ENCODE measurements at places on chromosomes 2 and 18.

GRCh38 chr2:112183327-112184025 lies 45.3 kb downstream of the FBLN7 start:
- no peak for DNase-seq

- no peak for DNase-seq
Observed at GRCh38 chr2:70549962-70550361, 3.7 kb downstream of the TGFA start.

DNA sequence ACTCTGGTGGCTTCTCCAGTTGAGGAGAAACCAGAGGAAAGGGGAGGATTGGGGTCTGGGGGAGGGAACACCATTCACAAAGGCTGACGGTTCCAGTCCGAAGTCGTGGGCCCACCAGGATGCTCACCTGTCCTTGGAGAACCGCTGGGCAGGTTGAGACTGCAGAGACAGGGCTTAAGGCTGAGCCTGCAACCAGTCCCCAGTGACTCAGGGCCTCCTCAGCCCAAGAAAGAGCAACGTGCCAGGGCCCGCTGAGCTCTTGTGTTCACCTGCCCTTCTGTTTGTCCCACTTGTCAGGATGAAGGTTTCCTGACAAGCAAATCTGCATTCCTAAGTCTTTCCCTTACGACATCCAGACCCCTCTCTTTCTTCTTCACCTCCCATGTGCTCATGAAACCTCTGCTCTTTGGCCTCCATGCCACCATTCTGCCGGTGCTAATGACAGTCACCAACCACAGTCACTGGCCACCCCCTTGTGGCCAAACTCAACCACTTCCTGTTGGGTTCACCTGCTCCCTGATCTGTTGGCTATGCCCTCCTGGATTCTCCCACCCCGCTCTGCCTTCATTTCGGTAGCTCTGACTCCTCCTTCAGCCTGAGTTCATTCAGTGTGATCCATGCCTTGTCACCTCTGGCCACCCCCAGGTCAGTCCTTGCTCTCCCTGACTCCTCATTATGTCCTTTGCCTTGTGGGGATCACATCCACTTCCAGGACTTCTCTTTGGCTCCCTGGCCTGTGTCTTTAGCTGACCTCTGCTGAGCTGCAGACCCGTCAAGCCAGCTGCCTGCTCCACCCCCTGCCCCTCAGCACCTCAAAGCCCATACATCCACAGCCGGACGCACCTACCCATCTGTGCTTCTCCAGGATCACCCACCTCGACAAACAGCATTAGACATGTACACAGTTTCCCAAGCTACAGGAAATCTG lies 17.6 kb downstream of the EMX1 start:
- DNase-seq = no peak

- no peak for DNase-seq
Observed at GRCh38 chr2:70596293-70596692, 42.7 kb upstream of the TGFA start.

DNA sequence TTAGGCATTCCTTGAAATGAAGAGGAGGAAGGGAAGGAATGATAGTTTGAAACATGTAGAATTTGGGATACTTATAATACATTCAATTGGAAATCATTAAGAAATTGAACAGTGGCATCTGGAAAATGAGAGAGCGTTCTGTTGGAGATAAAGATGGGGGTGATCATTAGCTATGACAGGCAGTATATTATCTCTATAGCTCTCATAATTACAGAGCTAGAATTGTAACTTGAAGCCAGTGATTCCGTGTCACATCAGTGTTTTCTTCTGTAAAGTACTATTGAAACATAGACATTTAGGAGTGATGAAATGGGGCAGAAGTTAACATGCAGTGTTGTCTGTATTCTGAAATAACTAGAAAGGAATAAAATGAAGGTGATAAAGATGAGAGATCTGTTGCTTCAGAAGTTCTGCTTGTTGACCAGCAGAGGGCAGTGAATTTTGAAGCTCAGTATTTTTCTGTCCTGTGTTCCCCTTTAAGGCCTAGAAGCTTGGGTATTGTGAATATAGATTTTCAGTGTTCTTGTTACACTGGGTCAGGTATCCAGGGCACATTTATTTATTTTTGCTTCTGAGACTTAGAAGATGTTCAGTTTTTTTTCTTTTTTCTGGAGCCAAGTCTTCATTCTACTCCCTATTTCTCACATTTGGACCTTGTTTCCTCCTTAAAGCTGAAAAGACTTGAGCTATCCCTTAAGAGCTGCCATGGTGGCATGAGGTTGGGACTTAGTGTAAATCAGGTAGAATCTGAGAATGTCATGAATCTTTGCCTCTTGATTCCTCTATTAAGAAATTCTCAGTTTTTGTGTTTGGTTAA lies 157.4 kb downstream of the TAF4B start:
- DNase-seq = no peak

- no peak for DNase-seq
Observed at GRCh38 chr18:24185805-24186204, 46.9 kb downstream of the CABYR start.

DNA sequence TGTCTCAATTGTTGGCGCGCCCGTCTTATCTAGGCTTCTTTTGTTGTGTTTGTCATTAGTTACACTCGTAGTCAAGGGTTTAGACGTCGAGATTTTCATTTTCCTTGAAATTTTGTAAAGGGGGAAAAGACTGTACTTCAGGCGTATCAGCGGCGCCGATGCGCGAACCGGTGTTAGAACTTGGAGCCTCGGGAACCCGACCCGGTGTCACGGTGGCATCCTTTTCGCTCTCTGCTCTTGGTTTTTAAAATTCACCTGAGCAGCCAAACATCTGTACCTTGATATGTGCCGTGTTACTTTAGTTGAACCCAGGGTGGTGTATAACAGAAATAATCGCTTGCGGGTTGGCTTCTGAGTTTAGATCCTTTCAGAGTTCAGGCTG lies 643 bp downstream of the RMC1 start:
- no peak for DNase-seq

GRCh38 chr2:191516260-191516659 lies 161.7 kb upstream of the NABP1 start:
- no peak for DNase-seq

GRCh38 chr2:157488877-157489276 lies 45.0 kb upstream of the CYTIP start:
- no peak for DNase-seq

DNA sequence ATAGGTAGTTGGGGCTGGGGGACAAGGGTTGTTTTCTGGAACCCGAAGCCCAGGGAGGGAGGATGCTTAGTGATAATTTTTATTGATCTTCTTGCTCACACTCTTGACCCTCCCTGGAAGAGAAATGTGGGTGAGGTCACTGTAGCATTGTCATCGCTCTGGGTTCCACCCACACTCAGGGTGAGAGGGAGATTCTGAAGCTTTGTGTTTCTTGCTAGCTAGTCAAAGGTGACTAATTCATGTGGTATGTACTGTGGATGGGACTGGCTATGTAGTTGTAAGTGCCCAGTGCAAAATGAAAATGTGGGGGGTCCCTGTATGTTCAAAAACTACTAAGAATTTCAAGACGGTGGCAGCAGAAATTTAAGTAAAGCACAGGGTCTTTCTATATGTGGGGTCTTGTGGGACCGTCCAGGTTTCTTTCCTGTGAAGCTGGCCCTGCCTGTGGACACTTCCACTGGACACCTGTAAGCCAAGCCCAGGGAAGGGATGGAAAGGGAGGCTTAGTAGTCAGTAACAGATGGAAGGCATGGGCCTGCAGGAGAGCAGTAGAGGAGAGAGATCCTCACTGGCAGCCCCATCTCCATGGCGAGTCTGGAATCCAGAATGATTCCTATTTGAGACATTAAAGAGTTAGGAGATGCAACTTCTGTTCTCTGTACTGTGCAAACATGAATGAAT lies 35.0 kb downstream of the TSN start:
- no peak for DNase-seq

DNA sequence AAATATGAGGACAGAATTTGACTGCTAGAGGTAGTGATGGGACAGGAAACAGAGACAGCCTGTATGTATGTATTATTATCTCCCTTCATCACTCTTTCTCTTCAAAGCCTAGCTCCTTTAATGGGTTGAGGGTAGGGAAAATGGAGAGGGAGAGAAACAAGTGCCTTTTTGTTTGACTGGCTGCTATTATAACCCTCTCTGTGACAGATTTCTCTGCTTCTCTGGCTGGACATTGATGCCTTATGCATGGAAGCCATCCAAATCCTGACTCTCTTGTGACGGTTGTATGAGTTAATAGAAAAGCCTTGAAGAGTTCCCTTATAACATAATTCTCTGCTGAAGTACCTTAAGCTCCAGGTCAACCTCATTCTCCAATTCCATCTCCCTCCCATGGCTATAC lies 118.5 kb upstream of the COL5A2 start:
- no peak for DNase-seq

GRCh38 chr2:70083344-70084156 lies 3.7 kb upstream of the PCBP1 start:
- DNase-seq = no peak

- no peak for DNase-seq
Observed at GRCh38 chr2:30259071-30259470, 27.7 kb downstream of the LBH start.
